ENCODE measurements at places on chromosomes 2 and 18.

DNA sequence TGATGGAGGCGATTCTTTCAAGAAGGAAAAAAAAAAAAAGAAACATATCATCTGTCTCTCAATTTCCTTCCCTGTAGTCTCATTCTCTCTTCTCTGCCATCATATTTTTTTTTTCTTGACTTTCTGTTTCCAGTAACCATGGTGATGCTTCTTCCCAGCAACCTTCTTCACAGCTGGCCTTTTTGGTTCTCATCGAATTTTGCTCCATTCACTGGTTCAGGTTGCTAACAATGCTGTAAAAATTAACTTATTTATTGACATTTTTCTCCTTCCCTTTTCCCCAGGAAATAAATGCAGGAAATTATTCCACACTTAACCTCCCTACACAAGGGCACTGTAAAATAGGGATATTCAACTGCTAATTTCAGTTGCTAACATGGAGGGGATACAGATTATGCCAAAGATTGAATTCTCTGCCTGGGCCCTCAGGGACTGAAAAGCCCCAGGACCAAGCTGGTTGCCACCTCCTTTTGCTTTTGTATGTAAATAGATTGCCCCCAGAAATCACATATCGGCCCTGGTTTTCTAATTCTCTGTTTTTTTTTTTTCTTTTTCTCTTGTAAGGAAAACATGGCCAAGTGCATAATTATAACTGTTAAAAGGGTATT, 154.7 kb downstream of the MAP2 start:
- DNase-seq, result no peak

DNA sequence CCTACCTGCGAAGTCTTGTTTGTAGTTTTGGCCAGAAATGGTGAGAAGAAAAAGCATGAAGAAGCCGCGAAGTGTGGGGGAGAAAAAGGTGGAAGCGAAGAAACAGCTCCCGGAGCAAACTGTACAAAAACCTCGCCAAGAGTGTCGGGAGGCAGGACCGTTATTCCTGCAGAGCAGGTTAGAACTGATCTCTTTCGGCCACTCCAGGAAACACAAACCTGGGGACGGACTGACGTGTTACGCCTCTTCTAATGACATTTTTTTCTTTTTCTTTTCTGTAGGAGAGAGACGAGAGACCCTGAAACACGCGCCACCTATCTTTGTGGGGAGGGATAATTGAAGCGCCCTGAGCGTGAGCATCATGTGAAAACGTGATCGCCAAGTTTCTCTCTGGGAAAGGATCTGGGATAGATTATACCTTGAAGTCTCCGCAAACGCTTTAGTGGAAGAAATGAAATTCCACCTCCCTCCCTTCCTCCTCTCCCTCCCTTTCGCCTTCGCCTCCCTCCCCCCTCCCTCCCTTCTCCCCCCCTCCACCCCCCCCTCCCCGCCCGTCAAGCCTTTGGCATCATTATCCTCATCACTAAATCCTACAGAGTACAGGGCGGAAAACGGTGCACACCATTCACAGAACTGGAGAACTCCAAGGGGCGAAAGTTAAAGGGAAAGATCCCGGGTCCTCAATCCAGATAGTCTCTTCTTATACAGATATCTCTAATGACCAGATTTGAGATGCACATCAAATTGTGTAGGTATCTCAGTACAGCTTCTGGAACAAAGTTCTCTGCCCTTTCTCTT, at the start of gene ZEB2:
Gene ZEB2, minus strand, starts transcription at position 186 of the 798 bp plus-strand sequence. CDS start 2,769 bp downstream, outside the sequence.
- no peak for DNase-seq

DNA sequence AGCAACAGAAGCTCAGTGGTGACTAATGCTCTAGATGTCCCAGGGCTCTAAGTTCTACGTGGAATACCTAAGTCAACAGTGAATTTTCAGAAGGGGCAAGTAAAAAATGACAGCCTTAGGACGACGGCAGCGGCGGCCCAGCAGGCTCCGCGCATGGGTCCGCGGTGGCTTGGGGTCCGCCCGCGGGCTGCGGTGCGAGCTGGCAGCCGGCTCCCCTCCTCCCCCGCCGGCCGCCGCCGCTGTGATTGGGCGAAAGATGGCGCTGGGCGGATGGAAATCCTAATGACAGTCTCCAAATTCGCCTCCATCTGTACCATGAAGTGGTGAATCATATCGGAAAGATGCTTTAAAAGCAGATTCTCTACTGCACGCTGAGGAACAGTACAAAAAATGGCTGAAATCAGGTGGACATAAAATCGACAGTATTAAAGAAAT, 74.7 kb downstream of the HNRNPLL start:
- no peak for DNase-seq

DNA sequence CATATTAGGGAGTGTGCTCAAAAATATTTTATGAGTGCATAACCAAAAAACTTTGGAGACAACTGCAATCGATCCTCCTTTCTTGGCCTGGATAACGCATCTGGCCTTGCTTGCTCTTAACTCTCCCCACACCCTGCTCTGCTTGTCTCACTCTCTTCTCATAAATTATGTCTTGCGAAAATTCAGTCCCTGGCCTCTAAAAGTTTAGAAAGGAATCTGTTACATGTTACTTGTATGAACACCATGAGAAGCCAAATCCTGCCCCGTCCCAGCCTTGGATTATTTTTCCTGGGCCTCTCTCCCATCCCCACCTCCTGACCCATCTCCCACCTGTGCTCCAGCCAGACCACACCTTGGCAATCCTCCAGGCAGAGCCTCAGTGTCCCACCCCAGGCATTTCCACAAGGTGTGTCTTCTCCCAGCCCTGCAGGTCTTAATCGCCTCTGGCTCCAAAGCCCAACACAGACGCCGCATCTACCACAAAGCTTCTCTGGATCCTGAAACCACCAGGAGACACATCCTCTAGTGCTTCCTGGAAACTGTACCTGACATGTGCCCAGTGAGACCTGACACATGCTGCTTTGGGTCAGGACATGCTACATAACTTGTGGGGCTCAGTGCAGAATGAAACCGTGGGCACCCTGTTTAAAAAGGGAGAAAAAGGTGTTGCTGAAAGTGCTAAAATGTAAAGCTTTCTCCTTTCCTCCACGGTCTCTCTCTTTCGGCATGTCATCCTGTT, 99.6 kb upstream of the ST3GAL5 start:
- DNase-seq, result no peak

DNA sequence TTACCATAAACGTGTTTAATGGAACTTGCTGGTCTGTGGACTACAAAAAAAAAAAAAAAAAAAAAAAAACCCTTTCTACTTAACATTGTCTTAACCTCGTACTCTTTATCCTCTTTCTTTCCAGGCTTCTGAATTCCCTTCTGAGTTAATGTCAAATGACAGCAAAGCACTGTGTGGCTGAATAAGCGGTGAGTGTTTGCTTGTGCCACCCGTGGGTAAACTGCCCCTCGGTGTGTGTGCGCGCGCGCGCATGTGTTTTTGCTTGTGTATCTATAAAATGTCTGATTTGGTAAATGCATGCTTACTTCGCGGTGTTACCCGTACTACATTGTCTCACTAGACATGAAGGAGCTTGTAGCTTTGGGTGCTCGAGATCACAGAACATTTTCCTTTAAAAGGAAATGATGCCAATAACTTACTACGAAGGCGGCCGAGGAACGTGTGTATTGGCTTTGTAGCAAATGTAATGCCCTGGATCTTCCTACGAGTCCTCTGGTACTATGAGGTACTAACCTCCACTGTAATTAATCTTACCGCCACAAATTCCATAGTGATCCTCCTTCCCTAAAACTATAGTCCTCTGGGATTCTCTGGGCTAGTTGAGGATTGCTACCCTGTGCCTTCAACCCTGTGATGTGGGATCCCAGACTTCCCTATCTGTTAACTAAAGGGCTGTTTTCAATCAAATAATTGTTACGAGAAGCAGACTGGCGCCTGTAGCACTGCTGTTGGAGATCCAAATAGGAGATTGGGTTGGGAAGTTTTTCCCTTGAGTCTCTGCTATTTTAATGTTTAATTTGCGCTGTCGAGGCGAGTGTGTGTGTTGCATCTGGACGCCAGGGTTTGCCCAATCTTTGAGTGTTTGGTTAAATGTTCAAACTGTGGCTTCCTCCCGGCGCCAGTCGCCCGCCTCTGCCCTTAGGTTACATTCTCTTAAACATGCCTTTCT, 1.1 kb downstream of the ID2 start:
- DNase-seq, result no peak

GRCh38 chr18:77658751-77659448, 409.3 kb downstream of the GALR1 start:
- DNase-seq, result no peak

GRCh38 chr18:22840606-22841144, 92.5 kb upstream of the RBBP8 start:
- no peak for DNase-seq

GRCh38 chr18:72530622-72531021, 13.5 kb downstream of the CBLN2 start:
- no peak for DNase-seq

GRCh38 chr2:236767941-236768340, 198.3 kb downstream of the ACKR3 start:
- no peak for DNase-seq

GRCh38 chr18:80042785-80043184, 8.6 kb downstream of the RBFA start:
- no peak for DNase-seq

- no peak for DNase-seq
Measured at GRCh38 chr2:175227393-175227792, 45.9 kb upstream of the ATP5MC3 start.

- DNase-seq, result no peak
Measured at GRCh38 chr2:67930156-67930555, 132.6 kb downstream of the C1D start.

DNA sequence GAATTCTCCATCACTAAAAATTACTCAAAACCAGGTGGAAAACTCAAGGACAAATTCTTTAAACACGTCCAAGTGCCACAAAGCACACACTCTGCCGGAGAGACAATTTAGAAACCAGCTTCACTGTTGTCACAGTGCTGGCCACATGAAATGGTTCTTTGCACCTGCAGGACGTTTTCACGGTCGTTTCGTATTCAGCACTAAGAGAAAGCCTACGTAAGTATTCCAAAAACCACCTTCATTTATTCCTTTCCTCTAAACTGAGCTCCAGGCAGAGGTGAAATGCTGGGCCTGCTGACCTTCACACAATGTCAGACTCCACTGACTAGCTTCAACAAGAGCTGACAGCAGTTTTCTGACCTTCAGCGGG, 680 bp downstream of the ATP5F1A start:
- DNase-seq, result no peak

DNA sequence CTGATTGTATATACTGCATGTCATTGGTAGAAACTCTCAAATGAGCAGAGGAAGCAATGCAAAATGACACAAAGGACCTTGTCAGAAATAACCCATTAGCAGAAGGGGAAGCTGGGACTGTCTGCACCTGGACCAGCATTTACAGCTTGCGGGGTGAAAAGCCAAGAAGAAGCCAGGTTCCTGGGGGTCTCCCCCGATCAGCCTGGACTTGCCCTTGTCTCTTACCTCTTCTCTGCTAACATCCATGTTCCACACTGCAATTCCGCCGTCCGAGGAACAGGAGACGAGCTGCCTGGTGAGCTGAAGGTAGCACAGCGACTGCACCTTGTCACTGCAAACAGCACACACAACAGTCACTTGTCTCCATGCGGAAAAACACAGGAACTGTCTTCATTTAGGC, 51.1 kb downstream of the WDFY1 start:
- DNase-seq, result no peak

GRCh38 chr2:53275743-53276142, 491.9 kb upstream of the CHAC2 start:
- no peak for DNase-seq

- no peak for DNase-seq
Measured at GRCh38 chr2:8149007-8149405, 532.9 kb upstream of the ID2 start.

DNA sequence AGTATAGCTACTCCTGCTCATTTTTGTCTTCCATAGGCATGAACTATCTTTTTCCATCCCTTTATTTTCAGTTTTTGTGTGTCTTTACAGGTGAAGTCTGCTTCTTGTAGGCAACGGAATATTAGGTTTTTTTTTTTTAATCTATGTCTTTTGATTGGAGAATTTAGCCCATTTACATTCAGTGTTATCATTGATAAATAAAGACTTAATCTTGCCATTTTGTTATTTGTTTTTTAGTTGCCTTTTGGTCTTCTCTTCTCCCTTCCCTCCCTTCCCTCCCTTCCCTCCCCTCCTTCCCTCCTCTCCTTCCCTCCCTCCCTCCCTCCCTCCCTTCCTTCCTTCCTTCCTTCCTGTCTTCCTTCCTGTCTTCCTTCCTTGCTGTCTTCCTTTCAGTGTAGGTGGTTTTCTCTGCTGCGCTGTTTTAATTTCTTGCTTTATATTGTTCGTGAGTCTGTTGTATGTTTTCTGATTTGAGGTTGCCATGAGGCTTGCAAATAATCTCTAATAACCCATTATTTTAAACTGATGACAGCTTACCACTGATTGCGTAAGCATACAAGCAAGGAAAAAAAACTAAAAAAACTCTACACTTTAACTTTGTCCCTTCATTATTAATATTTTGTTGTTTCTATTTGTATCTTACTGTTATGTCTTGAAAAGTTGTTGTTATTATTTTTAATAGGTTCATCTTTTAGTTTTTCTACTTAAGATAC, 353.8 kb downstream of the PARD3B start:
- no peak for DNase-seq

- DNase-seq, result no peak
Measured at GRCh38 chr2:71498261-71498701, 44.9 kb downstream of the DYSF start.

GRCh38 chr2:75287624-75288316, 88.5 kb upstream of the TACR1 start:
- DNase-seq, result no peak

DNA sequence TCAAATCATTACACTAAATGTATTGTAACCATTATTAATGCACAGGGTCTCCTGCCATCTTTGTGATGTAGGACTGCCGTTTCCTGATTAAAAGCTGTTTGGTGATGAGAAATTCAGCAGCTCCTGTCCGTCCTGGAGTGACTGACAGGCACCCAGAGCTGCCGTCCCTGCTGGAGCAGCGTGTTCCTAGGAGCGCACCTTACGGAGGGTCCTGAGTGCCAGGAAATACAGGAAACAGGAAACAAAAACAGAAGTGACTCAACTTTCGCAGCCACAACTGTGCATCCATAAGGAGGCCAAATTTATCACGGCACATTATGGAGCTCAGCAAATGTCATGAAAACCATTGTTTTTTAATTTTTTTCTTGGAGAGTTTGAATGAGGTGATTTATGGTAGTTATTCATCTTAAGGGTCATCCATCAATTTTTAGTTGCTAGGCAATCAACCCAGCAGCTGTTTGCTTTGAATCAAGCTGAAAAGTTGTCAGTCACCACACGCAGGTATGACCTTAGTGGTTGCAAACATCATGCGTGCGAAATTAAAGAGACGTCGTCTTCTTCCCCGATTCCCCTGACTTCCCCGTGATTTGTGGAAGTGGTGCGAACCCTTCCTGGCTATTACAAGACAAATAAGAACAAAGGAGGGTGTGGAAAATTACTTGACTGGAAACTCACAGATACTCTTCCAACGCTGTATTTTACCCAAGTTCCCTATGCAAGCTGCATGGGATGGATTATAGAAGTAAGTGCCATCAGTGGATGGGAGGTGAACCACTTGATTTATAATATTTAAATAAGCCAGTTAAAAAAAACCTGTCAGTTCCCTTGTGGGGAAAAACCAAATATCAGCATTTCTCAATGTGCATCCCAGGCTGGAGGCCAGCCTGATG, 19.8 kb downstream of the TSHZ1 start:
- no peak for DNase-seq
